ENCODE measurements at places on chromosomes 3 and 15.

DNA sequence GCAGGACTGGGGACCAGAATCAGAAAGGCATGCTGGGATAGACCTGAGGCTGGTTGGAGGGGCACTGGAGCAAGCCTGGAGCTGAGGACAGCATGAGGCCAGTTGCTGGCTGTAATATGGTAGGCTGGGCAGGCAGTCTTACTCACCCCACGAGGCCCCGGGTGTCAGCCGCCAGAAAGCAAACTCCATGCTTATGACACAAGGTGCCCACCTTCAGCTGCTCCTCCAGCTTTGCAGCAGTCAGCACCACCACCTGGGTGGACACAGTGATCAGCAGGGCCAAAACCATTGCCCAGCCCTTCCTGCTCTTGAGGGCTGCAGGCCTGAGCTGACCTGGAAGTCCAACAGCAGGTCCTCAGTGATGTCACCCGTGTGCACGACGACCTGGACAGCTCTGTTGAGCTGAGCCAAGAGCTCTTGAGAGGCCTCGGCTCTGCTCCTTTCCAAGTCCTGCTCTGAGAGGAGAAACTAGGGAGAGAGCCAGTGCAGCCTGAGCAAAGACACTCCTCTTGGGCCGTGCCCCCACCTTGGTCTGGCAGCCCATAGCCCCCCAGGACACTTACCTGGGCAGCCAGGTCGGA is 747 bp downstream of the UBA7 start:
- no peak for DNase-seq

GRCh38 chr3:194267744-194268653 is 83.1 kb downstream of the CPN2 start:
- no peak for DNase-seq

DNA sequence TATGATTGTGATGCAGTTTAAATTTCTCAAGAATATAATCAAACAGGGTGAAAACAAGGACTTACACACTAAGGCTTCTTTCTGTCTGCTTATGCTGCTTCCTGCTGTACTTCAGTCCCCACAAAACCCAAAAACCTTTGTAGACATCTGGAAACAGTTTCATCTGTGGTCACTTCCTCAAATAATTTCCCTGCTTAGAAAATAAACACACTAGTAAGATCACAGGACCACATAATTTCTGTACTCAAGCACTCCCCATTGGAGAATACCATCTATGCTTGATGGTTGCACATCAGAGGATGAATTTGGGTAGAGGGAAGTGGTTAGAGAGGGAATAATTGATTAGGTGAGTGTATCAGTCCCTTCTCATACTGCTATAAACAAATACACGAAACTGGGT is 266.2 kb downstream of the LSAMP start:
- peak; percentile 84 for DNase-seq

GRCh38 chr3:62667714-62668113 is 207.5 kb downstream of the CADPS start:
- no peak for DNase-seq

DNA sequence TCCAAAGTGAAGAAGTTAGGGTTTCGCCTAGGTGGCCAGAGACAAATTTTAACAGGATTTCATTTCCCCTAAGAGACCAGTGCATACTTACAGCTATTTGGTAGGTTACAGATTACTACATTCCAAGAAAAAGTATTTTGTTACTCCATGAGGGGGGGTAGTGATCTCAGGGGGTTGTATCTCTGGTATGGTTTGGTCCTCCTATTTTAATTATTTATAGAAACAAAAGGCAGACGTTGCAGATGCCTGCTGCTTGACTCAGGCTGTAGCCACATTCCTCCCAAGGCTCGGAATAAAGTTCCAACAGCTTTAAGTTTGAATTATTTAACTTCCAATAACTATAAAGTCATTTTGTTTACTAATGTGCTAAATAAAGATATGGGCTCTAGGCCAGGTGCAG is 1.3 kb upstream of the TRIM59 start:
- DNase-seq = peak; percentile 83

GRCh38 chr15:63493436-63493835 is 11.0 kb upstream of the USP3 start:
- DNase-seq = no peak

- DNase-seq = peak; percentile 78
These were observed 2.5 kb downstream of the XIRP1 start for GRCh38 chr3:39189959-39190269.

DNA sequence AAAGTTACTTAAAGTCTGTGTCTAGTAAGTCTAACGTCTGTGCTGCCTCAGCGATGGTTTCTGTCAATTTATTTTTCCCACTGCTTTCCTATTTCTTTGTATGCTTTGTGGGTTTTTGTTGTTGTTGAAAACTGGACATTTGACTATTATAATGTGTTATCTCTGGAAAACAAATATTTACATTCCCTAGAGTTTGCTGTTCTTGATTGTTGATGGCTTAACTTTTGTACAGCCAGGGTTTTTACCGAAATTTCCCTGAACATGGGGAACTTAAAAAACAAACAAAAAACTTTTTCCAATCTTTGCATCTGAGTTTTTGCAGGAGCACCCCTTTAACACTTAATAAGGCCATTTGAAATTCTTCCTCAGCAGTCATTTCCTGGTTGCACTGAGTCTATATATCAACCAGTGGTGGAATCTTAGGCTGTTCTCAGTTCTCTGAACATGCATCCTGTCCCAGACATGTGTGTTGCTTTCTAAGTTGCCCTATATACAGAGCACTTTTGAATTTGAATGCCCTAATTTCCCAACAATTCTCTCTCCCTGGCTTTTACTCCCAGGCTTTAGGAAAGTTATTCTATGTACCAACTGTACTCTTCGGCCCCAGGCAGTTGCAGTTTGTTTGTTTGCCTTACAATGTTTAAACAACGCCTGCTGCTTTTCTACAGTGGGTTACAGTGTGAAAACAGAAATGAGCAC is 11.8 kb upstream of the PIAS1 start:
- no peak for DNase-seq

Measured in adipocyte (in vitro differentiated cells).